Omental fat pad (tissue), 4 donors: ENCODE measurements at places on chromosomes 4 and X.

DNA sequence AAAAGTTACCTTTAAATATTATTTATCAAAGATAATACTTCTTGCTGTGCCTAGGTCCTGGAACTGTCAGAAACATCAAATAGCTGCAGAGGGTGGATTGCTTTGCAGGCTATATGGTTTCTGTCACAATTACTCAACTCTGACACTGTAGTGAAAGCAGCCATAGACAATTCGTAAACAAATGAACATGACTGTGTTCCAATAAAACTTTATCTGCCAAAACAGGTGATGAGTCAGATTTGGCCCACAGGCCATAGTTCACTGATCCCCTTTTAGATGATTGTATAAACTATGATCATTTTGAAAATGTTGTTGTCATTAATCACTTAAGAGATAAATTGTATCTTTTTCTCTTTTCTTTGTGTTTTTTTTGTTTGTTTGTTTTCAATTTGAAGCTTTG lies 8.4 kb upstream of the MEPE start:
- no peak for DNase-seq

DNA sequence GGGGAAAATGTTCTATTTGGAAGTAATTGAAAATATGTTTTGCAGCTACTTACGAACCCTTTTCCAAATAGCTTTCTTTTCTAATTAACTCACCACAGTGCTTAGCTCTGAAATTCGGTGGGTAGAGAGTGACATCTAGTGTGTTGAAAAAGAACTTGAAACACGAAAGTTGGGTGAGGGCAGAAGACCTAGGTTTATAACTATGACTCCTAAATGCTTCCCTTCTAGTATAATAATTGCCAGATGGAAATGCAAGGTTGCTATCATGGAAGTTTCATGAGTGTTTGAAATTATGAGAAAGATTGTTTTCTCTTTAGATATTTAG lies 77.3 kb upstream of the NOCT start:
- DNase-seq, result no peak

- DNase-seq, result no peak
Measured at GRCh38 chrX:141469469-141469868, 115.1 kb downstream of the SPANXA1 start.

DNA sequence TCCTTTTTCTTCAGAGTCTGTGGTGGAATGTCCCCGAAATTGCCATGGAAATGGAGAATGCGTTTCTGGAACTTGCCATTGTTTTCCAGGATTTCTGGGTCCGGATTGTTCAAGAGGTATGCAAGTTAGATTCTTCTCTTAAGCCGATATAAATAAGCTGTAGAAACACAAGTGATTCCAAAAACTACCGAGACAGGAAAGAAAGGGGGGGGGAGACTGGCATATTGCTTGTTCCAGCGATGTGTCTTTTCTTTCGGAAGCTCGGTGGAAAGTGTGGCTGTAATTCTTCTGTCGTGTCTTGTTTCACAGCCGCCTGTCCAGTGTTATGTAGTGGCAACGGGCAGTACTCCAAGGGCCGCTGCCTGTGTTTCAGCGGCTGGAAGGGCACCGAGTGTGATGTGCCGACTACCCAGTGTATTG lies 236.9 kb downstream of the DCTD start:
- no peak for DNase-seq

DNA sequence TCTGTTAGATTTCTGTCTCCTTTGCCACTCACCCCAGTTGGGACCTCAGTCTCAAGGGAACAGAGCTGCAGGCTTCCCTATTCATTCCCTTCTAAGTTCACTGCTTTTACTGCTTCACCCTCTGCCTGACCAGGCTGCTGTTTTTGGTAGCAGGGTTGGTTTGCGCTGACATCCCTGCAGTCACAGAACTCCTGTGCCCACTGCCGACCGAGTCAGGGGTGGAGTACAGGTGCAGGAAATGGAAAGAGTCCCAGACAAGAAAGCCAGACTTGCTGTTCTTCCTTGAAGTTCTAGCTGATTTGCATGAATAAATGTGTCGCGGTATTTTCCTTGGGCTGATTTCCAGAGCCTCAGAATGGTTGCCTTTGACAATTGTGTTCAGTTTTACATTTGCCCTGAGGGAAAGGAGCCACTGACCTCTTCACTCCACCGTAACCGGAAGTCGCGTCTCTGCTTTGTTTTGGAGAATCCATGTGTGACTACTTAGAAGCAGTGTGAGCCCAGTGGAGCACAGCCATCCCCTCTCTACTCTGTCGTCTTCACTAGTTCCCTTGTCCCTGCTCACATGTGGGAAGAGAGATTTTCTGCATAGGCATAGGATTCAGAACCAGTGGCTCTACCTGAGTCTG lies 84.8 kb downstream of the TNIP2 start:
- no peak for DNase-seq

DNA sequence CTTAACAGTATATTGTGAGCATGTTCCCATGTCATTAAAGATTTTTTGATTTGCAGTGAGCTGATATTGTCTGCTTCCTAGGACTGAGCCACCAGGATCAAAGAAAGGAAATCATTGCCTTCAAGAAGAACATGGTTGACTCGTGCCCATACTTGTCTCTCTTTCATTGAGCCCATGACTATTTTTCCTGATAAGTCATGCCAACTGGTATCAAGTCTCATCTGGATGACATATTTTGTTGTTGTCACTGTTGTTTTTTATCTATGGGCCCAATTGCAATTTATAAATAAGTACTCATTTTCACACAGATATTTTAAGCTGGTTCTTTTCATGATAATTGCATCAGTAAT lies 10.2 kb upstream of the RHOH start:
- no peak for DNase-seq

- DNase-seq, result no peak
Measured at GRCh38 chrX:21674430-21675186, 16.5 kb upstream of the KLHL34 start.

- no peak for DNase-seq
Measured at GRCh38 chr4:3671571-3672464, 94.4 kb upstream of the ADRA2C start.

- no peak for DNase-seq
Measured at GRCh38 chr4:8478801-8479744, 38.5 kb downstream of the TRMT44 start.

- no peak for DNase-seq
Measured at GRCh38 chrX:135535077-135535940, 14.8 kb downstream of the INTS6L start.

GRCh38 chrX:143754183-143754582 lies 33.6 kb upstream of the SPANXN2 start:
- DNase-seq, result no peak

DNA sequence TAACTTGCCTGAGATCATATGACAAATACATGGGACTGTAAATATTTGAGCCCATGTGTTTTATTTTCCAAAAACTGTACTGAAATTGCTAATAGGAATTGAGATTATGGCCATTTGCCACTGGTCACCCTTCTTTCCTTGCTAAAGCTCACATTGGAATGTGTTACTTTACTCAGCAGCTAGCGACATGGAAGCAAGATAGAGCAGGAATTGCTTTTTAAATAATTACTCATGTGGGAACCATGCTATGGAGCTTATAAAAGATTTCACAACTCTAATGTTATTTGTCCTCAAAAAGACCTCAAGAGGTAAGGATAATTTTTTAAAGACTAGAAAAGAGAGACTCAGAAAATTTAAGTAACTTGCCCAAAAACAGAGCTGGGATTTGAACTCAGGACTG lies 48.8 kb upstream of the AFAP1 start:
- no peak for DNase-seq

- no peak for DNase-seq
Measured at GRCh38 chrX:141415889-141416288, 168.6 kb downstream of the SPANXA1 start.

GRCh38 chr4:100708776-100709175 lies 191.0 kb upstream of the EMCN start:
- DNase-seq, result no peak

DNA sequence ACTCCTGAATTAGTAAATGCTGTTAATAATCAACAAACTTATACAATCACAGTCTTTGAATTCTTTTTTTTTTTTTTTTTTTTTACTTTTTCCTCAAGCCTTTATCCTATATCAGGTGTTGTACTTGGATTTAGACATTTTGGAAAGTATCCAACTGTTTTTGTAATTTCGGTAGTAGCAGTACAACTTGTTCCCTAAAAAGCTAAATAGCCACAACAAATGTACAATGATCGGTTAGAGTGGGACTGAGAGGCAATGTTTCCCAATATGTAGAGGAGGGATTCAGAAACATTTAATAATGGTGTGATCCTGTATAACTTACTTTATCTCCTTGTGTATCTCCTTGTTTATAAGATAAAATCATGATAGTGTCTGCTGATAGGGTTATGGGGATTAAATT lies 343.1 kb downstream of the GRID2 start:
- no peak for DNase-seq

GRCh38 chr4:76125816-76126215 lies 22.4 kb downstream of the NUP54 start:
- DNase-seq, result no peak

- no peak for DNase-seq
Measured at GRCh38 chrX:41164449-41164848, 79.2 kb downstream of the USP9X start.

GRCh38 chrX:42837101-42837726 lies 59.3 kb upstream of the PPP1R2C start:
- DNase-seq, result no peak

DNA sequence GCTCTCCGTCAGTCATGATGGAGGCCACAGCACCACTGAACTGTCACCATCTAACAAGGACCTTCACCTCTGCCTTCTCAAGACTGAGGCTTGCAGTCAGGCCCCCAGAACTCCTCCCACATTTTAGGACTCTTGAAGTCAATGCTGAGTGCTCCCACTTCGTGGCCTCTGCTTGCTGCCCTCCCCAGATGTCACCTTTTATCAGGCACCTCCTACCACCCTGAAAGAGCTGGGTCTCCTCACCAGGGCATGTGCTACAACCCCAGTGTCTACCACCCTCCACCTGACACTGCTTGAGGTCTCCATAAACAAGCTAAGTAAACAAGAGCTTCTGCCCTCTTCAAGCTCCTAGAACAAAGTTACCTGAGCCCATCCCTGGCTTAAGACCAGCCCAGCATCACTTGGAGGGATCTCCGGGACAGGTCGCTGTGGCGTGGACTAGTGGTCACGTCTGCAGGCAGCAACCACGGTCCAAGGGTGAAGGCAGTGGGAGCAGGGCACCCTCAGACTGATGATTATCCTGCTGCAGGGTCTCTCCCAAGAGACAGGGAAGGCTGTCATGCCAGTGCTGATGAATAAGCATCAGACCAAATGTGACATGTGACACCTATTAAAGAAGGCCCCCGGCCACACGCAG lies 7.7 kb upstream of the FAM53A start:
- DNase-seq, result no peak

GRCh38 chrX:46941341-46941740 lies 29.1 kb downstream of the JADE3 start:
- no peak for DNase-seq

- no peak for DNase-seq
Measured at GRCh38 chr4:73181231-73181630, 77.4 kb downstream of the ANKRD17 start.

GRCh38 chr4:103018391-103019307 lies 856 bp downstream of the SLC9B1 start:
- no peak for DNase-seq

GRCh38 chr4:20408611-20409010 lies 156.9 kb downstream of the SLIT2 start:
- DNase-seq, result no peak

DNA sequence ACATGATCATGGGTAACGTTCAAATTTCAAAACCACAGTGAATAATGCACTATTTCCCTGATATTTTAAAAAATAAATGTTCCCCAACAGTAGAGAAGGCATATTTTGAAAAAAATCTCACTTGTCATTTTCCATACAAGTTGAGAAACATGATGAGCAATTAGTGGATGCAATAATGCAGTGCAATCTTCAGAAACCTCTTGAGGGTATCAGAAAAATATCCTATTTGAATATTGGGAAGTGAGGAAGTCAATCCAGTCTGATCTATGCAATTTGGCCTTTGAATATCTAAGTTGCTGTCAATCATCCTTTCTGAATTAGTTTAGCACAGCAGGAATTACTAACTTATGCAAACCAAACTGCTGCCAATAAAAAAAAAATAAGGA lies 776.8 kb downstream of the PCDH18 start:
- DNase-seq, result no peak

DNA sequence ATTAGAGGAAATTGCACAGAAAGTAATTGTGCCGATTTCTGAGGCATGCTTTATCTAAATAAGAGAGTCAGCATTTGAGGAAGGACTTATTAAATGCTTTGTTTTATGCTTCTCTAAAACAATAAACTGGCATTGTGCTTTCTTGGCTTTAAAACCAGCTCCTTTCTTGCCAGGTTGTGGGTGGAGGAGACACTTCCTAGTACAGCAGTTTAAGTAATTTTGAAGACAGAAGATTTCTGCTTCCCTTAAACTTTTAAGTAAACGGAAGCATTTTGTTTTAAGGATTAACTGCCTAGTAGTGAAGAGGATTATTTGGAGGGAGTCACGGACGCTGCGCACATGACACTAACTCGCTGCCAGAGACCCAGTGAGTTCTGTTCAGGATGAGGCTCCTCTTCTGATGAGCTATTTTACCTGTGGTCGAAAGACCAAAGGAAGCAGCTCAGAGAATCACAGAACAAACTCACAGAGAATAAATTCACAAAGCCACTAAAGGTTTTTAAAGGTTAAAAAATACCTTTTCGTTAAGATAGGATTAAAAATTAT lies 169.5 kb downstream of the TLL1 start:
- DNase-seq, result no peak

DNA sequence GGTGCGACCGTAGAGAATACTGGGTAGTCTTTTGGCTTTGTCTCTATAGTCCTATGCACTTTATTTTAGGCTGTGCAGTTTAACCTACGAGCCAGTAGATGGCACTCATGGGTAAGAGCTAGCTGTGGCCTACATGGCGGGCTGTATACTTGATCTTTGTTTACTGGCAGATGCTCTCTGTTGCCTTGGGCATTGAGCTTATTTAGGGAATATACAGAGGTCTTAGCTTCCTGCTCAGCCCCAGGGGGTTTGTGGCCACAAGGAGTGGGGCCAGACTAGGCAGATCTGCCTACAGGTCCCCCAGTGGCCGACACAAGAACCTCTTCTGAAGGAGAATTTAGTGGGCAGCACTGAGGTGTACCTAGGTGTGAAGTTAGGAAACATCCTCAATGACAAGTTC lies 227.6 kb upstream of the HDX start:
- no peak for DNase-seq

- no peak for DNase-seq
Measured at GRCh38 chr4:113750296-113750695, 11.2 kb downstream of the CAMK2D start.

DNA sequence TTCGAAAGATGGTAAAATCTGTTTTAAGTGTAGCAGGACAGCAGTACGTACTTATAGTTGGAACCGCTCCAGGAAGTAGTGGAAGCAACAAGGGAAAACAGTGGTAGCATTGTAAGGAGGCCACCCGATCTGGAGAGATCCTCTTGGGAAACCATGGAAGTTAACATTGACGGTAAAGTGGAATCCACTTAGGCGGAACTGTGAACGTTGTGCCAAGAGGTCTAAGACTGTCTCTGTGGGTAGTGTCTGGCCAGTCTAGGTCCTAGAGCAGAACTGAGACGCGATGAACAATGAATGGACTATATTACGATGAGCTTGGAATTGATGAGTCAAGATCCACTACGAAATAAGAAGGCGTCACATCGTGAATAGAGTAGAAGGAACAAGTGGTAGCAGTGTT lies 124.0 kb downstream of the TENM3 start:
- DNase-seq, result no peak
